ENCODE measurements at places on chromosomes 12 and 14. TPM values are rescaled to one million over a fixed set of nuclear protein-coding genes. Genes with fewer than 3 reads are reported as not detected.

The TGFB3 gene
- total RNA-seq, result 16.1 TPM

- DNase-seq, result no peak
These were observed 15.3 kb downstream of the WDR20 start for GRCh38 chr14:102154821-102155549.

GRCh38 chr12:9039397-9039977 is 50.1 kb downstream of the KLRG1 start:
- DNase-seq, result no peak

GRCh38 chr12:114166362-114166761 is 200.2 kb upstream of the RBM19 start:
- peak; percentile 16 for DNase-seq

The NTN4 gene
- 17.4 TPM for total RNA-seq

DNA sequence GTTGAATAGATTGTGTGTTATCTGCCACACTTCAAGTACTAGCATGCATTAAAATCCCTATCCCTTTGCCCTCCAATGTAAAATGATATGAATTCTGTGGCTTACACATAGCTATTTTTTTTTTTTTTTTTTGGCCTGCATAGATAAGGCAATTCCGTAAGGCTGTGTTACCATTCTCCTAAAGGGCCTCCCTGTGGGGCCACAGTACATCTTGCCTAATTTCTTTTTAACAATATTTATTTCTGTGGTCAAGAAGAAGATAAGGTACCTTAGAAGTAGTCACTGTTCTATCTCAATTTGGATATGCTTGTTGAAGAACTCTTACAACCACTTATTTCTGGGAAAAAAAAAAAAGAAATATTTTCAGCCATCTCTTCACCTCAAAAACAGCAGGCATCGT is 19.8 kb downstream of the FLRT2 start:
- no peak for DNase-seq

GRCh38 chr12:117054279-117054678 is 44.9 kb downstream of the TESC start:
- DNase-seq, result no peak

The TROAP gene
- 1.8 TPM for total RNA-seq

- DNase-seq, result no peak
These were observed 17.9 kb upstream of the RCOR1 start for GRCh38 chr14:102574281-102575159.

Measured in uterus (tissue), 4 donors.